H54 (cell line): ENCODE measurements at places on chromosomes 13 and 19.

DNA sequence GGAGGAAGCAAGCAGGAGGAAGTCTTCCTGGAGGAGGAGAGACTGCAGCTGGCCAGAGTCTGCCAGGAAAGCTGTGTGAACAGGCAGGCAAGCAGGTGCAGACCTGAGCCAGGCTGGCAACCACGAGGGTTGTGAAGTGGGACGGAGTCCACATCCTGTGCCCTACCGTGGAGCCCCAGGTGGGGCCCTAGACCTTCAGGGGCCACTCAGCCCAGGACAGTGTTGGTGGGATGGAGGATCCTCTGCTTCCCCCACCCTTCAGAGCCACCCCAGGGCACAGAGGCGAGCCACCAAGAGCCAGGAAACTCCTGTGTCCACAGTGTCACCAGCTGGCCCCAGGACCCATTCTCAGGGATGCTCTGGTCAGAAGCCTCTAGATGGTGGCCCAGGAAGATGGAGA is 8.4 kb upstream of the VSTM2B start:
- no peak for DNase-seq

DNA sequence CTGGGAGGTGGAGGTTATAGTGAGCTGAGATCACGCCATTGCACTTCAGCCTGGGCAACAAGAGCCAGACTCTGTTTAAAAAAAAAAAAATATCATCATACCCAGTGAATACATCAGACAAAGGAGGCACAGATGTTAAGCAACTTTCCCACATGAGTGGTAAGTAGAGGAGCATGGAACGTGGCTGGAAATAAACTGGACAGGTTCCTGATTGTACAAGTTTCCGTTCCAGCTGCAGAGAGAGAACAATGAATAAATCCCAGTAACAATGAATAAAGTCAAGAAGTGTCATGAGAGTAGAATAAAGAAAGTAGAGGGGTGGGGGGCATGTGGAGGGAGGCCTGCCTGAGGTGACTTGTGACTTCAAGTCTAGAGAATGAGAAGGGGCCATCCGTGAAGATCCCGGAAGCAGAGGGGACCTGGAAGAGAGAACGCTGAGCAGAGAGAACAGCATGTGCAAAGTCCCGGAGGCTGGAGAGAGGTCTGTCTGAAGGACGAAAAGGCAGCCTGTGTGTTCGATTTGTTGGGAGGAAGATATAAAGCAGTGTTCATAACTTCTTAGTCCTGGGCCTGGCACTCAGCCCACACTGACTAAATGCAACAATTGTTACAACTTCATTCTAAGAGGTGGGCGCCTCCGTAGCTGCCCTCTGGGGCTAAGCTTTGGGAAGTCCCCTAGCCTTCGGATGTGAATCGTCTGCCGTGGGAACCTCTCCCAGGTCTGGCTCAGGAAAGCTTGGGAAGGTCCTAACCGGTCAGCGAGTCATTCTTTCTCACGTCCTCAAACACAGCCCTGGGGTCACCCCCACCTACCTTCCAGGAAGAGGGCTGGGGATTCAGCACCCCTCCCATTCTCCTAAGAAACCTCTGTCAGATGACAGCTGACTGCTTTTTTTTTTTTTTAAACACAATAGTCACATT is 15.3 kb upstream of the ARHGEF18 start:
- no peak for DNase-seq

- no peak for DNase-seq
Measured at GRCh38 chr19:53703361-53703760, 71.6 kb downstream of the DPRX start.

DNA sequence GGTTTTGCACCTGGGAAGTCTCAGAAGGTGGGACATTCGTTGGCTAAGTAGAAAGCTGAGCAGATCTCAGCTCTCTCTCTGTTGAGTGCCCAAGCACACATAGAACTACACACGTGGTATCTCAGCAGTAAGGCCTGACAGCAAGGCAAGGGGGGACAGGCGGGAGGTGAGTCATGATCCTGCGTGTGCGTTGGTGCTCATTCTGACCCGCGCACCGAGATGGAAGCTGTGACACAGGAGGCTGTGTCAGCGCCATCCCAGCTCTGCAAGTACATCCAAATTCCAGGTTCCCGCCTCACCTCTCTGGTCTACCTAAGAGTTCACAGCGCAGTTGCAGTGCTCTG is 135.7 kb downstream of the USP12 start:
- no peak for DNase-seq

GRCh38 chr13:20514866-20515265 is 10.8 kb downstream of the CRYL1 start:
- no peak for DNase-seq

DNA sequence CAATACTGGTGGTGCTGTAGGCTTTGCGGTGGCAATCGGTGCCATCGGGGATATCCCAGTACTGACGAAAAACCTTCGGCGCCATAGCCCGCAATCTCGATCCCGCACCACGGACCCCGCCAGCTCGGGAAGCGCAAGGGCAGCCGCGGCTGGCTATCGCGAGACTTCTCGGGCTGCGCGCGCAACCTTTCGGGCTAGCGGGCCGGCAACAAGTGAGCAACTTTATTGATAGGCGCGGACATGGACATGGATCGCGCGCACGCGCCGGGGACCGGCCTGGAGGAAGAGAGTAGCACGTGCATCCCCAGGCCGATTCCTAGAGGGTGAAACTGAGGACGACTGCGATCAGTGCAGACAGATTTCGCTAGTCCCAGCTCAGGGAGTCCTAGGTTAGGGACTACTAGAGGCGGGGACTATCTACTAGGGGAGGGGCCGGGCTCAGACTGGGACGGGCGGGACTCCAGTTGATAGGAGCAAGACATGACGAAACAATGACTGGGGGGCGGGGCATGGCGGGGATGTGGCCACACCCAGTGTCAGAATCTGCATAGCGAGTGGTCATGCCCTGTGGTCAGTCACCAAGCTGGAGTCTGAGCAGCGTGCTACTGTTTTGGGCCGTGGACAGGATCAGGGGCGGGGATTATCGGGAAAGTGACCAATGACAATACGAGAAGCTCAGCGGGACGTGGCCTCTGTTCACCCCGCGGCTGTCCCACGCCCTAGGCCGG is at the start of gene NDUFA11:
Gene NDUFA11, minus strand, starts transcription at position 167 of the 728 bp plus-strand sequence. Its CDS starts 82 bp downstream, at position 85.
- DNase-seq: peak; percentile 93

DNA sequence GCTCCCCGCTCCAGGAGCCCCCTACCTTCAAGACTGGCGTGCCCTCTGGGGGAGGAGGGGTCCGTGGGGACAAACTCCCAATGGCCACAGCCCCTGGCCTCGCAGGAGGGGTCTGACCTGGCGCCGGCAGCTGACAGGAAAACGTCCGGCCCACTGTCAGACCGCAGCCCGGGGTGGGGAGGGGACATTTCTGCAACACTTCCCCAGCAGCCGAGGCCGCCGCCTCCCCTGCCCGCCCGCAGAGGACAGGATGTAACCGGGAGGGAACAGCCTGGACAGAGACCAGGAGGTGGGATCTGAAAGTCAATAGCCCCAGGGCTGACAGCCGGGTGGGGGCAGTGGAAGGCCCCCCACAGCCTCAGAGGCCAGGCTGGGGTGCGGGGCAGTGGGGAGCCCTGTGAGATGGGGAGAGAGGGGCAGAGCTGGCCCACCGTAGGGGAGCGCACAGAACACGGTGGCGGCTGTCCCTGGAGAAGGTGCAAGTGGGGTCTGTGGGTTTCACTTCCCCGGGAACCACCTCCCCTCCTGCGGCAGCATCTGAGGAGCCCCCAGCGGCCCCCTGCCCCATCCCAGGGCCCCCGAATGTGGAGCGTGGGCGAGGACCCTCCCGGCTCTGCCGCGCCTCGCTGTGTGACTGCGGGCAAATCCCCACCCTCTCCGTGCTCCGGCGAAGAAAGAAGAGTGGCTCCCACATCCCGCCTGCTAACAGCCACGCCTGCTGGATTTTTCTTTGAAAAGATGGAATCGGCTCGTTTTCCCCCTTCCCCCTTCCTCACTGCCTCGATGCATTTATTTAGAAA is at the start of gene PEAK3:
Gene PEAK3, minus strand, starts transcription at position 114 of the 800 bp plus-strand sequence. CDS start 1,244 bp downstream, outside the sequence.
- no peak for DNase-seq

GRCh38 chr13:91196958-91197357 is 150.5 kb upstream of the MIR17HG start:
- no peak for DNase-seq

DNA sequence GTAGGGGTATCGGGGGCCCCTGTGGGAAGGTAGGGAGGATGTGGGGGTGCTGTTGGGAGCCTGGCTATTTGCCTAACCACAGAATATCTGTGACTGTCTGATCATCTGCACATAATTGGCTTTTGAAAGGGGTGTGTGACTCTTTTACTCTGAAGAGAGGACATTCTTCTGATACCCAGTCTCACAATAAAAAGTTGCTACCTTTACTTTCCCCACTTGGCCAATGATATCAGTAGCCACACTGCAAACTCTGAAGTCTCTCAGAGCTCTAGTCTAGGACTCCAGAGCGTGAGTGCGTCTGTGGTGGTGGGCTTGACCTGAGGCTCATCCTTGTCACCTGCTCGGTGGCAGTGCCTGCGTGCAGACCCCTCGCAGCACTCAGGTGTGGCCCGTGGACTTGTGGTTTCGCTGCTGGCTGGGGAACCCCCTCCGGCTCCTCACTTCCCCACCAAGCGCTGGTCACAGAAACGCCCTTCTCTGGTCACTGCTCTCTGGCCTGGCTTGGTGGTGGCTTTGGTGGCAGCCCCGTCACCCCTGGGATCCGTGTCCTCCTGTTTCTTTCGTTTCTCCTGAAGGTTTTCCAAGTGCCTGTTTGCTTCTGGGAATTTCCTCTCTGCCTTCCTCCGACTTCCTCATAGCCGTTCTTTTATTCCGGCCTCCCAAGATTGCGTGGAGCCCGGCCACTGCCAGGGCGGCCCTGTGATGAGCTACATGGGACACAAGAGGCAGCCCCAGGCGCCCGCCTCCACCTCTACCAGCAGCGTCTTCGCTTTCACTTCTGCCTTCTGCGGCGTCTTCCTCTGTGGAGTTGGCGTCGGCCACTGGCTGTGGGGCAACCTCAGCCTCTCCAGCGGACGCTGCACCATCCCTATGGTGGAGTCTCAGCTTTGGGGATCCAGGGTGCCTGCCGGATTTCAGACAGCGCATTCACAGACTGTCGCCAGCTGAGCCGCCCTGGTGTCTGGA is 78.0 kb downstream of the ATP11A start:
- no peak for DNase-seq

- DNase-seq: no peak
Measured at GRCh38 chr13:112244061-112244460, 132.1 kb upstream of the SPACA7 start.

DNA sequence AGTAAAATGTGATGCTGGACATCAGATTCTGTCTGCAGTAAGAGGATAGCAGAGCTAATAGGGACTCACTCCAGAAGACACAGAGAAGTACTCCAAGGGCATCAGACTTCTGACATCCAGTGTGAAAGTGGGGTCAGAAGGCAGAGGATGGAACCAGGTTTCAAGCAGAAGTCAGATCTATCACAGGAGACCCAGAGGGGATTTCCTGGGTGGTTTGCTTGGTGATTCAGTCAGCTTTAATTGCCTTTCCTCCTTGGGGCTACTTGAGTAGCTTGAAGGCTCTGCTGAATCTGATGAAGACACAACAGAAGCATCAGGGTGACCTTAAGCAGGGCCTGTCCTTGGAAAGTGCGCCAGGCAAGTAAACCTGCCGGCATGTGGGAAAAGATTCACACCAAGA is 300.6 kb downstream of the COG6 start:
- no peak for DNase-seq

- DNase-seq: no peak
Measured at GRCh38 chr13:27665761-27666160, 44.1 kb downstream of the POLR1D start.

DNA sequence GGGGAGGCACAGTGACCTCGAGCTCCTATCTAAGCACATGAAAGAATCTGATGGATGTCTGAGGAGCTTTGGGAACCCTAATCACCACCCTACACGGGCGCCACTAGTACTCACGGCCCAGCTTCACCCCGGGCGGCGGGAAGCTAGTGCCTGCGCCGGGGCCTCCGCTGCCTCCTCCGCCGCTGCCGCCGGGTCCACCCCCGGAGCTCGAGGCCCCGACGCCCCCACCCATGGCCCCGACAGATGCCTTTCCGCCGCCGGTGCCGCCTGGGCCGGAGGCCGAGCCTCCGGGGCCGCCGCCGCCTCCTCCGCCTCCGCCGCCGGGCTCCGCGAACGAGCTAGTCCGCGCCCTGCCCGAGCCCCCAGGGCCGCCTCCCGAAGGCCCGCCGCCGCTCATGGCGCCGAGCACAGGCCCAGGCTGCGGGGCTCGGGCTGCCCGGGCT is 312 bp downstream of the GSK3A start:
- DNase-seq: no peak

GRCh38 chr19:50460161-50460765 is 16.0 kb upstream of the EMC10 start:
- DNase-seq: peak; percentile 97

GRCh38 chr13:50299546-50300249 is 284.5 kb downstream of the KCNRG start:
- DNase-seq: no peak

DNA sequence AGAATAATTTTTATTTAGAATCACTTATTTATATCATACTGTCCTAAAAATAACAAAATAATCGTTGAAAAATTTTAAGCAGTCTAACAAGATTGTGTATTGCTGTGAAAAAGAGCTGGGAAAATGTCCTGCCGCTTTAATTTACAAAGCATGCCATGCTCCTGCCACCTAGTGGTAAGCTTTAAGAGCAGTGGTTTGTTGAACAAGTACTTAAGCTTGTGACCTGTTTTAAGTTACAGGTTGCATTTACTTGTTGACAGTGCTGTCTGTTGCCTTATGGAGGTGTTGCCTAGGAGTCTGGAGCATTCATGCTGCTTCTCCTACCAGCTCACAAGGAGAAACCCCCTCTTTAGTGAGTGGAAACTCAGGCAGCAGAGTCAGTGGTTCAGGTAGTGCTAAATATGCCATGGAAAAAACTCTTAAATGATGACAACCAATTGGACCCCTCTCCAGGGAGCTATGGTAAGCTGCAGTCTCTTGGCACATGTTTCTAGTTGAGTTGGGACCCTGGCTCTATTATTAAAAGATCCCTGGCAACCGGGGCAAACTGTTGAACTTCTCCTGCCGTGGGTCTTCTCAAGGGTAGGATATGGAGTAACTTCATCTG is 68.4 kb downstream of the SPATA13 start:
- DNase-seq: peak; percentile 9

DNA sequence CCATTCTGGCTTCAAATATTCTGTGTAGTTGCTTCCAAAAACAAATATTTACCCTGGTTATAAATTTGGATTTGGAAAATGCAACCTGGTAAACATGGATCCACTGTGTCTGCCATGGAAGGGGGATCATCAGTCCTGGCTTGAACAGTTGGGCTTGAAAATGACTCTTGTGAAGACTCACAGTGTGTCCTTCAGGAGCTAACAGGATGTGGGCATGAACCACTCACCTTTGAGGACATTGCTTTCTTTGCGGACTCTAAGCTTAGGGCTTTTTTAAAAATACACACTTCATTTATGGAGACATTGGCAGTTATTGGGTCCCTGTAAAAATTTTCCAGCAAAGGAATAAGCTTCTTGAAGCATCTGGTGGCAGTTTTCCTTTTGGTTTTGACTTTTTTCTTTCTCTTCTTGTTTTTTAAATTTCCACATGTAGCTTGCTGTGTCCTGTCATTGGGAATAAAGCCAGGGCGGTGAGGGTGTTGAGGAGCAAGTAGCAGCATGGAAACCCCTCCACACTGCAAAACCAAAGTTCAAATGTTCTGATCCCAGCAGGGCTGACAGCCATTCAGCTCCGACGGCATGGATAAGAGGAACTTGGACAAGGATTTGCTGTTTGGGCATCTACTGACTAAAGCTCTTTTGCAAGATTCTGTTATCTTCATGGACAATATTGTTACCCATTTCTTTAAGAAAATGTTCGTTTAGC is 39.5 kb upstream of the SERP2 start:
- DNase-seq: no peak

- no peak for DNase-seq
Measured at GRCh38 chr19:34556488-34556887, 74.9 kb downstream of the WTIP start.

GRCh38 chr19:12885749-12886650 is 1.0 kb downstream of the KLF1 start:
- DNase-seq: no peak
